ENCODE measurements at places on chromosomes 2 and 18.

DNA sequence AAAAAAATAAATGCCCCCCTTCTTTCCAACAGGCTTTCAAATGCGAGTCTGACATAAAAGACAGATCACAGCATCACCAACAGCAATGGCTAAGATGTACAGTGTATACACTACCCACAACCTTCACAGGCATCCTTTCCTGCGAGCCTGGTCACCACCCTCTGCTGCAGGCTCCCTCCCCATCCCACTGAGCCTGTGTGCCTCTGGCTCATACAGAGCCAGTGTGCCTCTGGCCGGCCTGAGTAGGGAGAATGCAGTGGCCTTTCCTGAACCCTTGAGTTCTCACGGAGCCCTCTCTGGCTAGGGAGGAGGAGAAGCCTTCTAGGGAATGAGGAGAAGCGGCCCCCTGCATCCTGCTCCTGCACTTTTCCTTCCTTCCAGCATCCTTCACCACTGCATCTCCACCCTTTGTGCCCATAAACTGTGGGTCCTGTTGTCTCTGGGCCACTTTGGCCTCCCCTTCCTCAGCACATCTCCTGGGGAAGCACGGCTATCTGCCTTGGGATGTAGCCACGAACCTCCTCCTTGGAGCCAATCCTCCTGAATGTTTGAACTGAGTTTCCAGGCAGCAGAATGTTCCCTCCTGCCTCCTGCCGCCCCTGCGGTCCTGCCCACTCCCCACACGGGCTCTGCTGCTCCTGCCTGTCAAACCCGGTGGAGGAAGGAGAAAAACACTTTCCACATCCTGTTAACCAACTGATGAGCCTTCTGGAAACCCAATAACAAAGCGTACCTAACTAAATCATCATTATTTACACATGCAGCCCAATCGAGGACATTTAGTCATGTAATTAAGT lies 22.5 kb downstream of the GYPC start:
- no peak for DNase-seq

GRCh38 chr2:120917886-120918285 lies 182.2 kb downstream of the GLI2 start:
- DNase-seq: no peak

GRCh38 chr18:54254265-54254758 lies 15.0 kb upstream of the POLI start:
- no peak for DNase-seq

- no peak for DNase-seq
These were observed 90.8 kb downstream of the METTL4 start for GRCh38 chr18:2480536-2480935.

DNA sequence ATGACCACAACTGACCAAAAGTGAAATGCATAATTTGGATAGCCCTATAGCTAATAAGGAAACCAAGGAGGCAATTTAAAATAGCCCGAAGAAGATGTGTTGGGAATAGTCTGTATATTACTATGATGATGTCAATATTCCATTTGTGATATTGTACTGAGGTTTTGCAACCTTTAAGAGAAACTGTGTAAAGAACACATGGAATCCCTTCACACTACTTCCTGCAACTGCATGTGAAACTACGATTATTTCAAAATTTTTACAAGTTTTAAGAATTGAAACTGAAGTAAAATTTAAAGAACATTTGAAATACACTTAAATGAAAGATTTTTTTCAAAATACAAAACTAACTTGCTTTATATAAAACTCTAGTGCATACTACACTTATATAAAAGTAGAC lies 504.3 kb upstream of the ID2 start:
- no peak for DNase-seq

GRCh38 chr18:76647322-76647721 lies 152.3 kb upstream of the ZNF516 start:
- DNase-seq: no peak

DNA sequence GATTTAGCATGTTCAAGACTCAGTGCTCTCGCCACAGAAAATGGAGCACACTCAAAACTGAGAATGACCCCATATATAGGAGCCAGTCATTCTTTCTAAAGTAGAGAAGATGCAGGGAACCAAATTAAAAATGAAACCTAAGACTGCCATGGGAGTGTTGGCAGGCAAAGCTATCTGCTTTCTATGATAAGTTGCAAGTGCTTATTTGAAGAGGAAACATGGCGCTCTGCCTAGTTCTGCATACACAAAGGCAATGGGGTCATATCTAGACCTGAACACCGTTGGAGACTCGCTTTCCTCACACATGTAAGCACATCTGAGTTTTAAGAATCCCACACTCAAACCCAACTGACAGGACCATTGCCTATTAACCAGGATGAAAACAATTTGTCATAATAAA lies 292.5 kb downstream of the ALK start:
- no peak for DNase-seq

- no peak for DNase-seq
These were observed 515 bp downstream of the TSHZ1 start for GRCh38 chr18:75211002-75211621.

DNA sequence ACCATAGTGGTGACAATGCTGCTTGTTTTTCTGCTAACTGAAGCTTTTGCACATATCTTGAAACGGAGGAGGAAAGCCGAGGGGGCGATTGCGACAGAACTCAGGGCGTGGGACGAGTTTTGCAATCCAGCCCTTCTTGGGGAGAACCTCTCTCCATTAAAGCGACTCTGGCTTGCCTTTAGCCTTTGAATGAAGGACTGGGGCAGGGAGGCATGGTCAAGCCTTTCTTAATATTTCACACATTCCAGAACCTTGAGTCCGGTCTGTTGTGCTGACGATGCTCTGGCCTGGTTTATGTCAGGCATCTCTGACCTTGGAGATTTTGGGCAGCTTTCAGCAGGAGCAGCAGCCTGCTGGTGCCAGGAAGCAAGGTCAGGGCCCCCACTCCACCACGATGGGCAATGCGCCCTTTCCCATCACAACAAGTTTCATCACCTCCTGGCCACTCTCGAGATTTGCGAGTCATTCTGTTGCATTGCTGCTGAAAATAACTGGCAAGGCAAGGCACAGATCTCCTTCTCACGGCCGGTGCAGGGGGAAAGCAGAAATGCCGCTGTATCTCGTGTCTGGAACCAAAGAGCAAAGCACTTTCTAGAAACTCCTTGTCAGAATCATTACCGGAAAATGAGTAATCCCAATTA lies 10.8 kb downstream of the EMILIN2 start:
- DNase-seq: no peak

- DNase-seq: no peak
These were observed 69.2 kb upstream of the VWC2L start for GRCh38 chr2:214341646-214342045.

GRCh38 chr2:224946895-224947294 lies 95.4 kb downstream of the DOCK10 start:
- no peak for DNase-seq

GRCh38 chr2:180938451-180938850 lies 42.0 kb upstream of the UBE2E3 start:
- DNase-seq: no peak

- no peak for DNase-seq
These were observed 1474.0 kb upstream of the ACVR2A start for GRCh38 chr2:146370826-146371225.

All from substantia nigra (tissue), 51 donors.